Activated T-helper 17 cell treated with anti-CD3 and anti-CD28 coated beads, Interleukin-2, amount 50 U/mL, for 72 hours (primary cell): ENCODE measurements at places on chromosomes 7 and 10. TPM values are rescaled to one million over a fixed set of nuclear protein-coding genes. Genes with fewer than 3 reads are reported as not detected.

Gene LRRC18
- total RNA-seq, result not detected

Gene COL1A2
- not detected for total RNA-seq

Gene DNAAF5
- 39.9 TPM for total RNA-seq

Gene NEBL
- not detected for total RNA-seq

Gene CNTNAP2
- not detected for total RNA-seq

Gene MEPCE
- 59.5 TPM for total RNA-seq
